ENCODE measurements at places on chromosomes 4 and X.

GRCh38 chr4:60033826-60034225 is 1166.3 kb upstream of the ADGRL3 start:
- DNase-seq: no peak

DNA sequence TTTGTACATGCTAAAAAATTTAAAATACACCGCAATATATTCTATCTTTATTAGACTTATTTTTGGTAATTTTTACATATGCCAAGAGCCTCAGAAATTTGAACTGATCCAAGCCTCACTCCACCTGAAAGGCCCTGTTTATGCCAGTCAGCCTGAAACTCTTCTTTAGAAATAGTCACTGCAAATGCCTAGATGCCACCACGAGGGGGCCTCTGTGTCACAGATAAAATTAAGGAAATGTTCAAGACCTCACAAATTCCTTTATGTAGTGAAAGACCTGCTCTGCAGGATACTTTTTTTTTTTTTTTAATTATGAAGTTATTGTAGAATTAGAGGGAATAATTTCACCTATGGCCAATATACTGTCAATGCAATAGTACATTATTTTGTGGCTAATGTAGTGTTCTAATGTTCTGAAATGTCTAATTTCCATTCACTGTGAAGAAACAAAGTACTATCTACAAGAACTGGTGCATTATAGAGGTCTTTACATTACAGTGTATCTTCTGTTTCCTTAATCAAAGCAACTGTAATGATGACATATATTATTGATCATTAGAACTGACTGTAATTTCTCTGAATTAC is 69.8 kb downstream of the DTHD1 start:
- peak; percentile 60 for DNase-seq

DNA sequence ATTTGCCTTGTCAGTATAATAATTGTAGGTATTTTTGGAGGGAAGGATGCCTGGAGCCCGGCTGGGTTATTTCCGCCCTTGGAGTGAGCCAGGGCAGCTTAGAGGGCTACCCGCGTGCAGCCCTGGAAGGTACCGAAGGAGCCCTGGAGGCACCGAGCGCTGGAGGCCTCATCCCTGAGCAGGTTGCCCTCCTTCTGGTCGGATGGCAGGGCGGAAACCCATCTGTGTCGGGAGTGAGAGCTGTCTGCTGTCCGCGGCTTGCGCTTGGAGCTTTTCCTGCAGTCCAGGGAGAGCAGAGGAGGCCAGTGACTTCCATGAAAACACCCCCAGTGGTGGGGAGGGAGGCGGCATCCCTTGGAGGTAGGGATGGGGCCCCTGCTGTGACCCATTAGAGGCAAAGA is 122.1 kb downstream of the TBL1X start:
- no peak for DNase-seq

DNA sequence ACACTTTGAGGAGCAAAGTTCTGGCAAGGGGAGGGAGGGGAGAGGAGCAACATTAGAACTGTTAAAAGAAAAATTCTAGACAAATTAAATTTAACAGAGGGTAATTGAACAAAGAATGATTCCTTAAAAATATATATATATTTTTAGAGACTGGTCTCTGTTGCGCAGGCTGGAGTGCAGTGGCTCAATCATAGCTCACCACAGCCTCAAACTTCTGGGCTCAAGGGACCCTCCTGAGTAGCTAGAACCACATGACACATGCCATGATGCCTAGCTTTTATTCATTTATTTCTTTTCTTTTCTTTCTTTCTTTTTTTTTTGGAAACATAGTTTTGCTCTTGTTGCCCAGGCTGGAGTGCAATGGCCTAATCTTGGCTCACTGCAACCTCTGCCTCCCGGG is 19.1 kb upstream of the SPINK2 start:
- no peak for DNase-seq

- no peak for DNase-seq
Measured at GRCh38 chr4:102586644-102587021, 85.5 kb downstream of the NFKB1 start.

DNA sequence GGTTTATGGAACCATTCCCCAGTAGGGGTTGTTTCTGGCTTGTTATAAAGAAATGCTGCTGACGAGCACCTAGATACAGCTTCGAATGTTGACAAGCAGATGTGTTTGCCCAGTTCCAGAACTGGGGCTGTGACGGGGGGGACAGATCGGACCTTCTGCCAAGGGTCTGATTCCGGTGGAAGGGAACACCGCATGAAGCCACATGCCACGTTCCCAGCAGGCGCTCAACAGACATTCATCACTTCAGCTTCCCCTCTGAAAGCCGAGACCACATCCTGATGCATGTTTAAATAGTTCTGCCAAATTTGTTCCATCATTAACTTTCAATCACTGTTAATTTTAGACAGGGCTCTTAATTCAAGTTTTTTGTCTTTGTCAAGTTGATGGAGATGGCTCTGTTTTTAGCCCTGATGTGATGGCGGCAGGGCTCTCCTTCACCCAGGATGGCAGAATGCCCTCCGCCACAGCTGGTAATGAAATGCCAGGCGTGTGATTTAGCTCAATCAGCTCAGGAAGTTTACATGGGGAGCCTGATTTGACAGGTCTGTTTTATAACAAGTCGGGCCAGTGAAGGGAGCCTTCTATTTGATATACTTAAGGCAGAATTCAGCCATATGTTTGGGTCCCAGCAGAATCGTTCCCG is 57.4 kb downstream of the PSAPL1 start:
- no peak for DNase-seq

DNA sequence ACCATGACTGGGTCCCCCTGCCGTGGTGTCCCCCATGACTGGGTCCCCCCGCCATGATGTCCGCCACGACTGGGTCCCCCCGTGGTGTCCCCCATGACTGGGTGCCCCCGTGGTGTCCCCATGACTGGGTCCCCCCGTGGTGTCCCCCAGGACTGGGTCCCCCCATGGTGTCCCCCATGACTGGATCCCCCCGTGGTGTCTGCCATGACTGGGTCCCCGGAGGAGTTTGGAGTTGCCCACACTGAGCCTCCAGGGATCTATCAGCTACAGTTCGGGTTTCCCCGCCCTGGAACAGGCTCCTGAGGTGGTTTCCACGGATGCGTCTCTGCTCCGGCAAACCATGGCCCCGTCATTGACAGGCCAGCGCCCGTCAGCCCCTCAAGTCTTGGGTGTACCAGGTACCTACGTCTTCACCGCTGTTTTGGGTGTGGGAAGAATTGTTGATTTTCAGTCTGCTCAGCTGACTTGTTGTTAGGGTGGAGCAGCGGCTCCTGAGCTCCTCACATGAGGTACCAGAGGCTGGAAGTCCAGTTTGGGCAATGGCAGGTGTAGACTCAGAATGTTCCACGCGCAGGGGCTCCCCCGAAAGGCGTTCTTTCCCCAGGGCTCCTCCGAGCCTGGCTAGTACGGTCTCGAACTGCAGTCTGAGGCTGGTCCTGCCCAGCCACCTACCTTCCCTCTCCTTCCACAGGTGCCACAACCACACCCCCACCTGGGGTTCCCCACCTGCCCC is 8.3 kb upstream of the PDE6B start:
- peak; percentile 57 for DNase-seq

- DNase-seq: no peak
Measured at GRCh38 chr4:149708513-149709130, 107.0 kb downstream of the IQCM start.

DNA sequence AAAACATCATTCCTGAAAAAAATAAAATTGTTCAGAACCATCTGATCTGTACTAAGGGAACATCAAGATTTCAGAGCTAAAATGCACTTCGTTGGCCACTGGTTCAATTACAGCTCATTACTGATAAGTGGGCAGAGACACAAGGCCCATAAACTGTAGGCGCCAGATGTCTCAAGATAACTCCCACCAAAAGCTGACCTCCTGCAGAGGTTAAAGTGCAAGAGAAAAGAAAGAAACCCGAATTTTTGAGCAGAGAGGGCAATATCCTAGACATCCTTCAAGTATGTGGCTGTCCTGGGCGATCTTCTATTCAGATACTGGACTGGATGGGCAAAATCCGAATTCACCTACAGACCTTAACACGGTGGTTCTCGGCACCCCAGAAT is 660 bp downstream of the GEMIN8 start:
- DNase-seq: no peak

GRCh38 chrX:153947009-153947769 is 2.7 kb upstream of the RENBP start:
- DNase-seq: peak; percentile 77

DNA sequence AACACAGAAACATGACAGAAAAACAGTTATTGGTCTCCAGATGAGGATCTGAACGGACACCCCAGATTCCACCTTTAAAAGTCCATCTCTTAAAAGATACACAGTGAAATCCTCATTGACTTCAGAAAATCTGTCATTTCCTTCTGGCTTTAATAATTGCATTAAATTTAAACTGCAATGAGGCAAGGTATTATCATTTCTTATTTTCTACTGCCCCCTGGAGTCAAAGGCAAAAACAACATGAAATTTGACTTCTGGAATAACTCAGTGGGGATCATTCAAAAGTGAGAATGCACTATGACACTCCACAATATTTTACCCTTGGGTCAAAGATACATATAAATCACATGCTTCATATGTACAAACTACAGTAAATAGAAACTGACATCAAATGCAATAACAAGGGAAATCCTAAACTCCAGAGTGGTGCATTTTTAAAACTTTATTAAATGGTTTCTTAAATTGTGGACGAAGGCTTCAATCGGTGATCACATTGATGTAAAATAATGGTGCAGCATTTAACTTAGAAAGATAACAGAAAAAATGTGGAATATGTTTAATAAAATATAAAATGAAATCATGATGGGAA is 56.4 kb upstream of the SPANXN1 start:
- no peak for DNase-seq

- no peak for DNase-seq
Measured at GRCh38 chr4:5724377-5724776, 13.4 kb downstream of the EVC start.

DNA sequence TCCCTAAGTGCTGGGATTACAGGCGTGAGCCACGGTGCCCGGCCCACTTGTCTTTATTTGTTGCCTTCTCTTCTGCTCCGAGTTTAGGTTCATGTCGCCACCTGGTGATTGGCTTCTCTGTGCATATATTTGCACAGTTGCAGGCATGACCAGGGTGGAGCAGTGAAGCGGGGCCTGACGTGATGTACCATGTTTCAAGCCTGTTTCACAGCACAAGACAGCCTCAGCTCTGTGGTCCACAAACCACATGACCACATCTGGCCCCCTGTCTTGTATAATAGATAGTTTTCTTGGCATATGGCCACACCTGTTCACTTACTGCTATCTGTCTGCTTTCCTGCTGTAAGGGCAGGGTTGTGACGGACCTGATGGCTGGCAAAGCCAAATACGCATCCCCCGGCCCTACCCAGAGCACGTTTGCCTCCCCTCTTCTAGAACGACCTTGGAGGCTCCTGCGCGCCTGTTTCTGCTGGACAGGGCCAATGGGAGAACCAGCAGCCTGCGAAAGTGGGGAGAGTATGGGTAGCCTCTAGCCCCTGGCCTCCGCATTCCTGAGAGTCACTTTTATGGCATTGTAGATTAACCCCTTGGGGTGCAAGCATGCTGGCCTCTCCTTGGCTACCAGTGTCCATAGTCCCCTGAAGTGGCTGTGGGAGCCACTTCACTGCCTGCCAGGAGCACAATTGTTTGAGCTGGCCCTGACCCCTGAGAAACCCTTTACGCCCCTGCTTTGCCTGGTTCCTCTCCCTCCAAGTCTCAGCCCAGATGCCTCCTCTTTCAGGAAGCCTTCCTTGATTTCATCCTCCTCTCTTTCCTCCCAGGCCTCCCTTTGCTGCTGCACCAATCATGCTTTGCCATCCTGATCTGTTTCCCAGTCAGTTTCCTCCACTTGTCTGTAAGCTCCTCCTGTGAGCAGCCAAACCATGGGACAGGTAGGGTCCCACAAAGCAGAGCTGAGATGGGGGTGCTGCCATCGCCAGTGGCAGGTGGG is 6.0 kb upstream of the SH3TC1 start:
- peak; percentile 61 for DNase-seq

DNA sequence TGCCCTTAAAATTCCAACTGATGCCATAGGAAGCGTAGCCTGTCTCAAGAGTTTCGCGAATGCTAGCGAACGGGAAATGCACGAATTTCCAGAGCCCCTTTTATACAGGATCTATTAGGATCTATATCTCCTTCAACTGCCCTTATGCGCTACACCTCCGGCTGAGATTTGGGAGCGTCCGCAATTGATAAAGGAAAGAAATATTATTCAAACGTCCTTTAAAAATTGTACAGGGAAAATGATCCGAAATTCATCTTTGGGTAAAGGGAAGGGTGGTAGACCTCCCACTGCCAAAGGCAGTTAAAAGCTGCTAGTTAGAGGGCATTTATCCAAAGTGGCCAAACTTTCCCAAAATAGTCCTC is 609 bp downstream of the NR3C2 start:
- no peak for DNase-seq

- no peak for DNase-seq
Measured at GRCh38 chr4:83110970-83111750, 3.4 kb downstream of the PLAC8 start.

- no peak for DNase-seq
Measured at GRCh38 chr4:47675806-47676205, 162.1 kb downstream of the CORIN start.

- no peak for DNase-seq
Measured at GRCh38 chr4:40270609-40271008, 64.5 kb upstream of the CHRNA9 start.

DNA sequence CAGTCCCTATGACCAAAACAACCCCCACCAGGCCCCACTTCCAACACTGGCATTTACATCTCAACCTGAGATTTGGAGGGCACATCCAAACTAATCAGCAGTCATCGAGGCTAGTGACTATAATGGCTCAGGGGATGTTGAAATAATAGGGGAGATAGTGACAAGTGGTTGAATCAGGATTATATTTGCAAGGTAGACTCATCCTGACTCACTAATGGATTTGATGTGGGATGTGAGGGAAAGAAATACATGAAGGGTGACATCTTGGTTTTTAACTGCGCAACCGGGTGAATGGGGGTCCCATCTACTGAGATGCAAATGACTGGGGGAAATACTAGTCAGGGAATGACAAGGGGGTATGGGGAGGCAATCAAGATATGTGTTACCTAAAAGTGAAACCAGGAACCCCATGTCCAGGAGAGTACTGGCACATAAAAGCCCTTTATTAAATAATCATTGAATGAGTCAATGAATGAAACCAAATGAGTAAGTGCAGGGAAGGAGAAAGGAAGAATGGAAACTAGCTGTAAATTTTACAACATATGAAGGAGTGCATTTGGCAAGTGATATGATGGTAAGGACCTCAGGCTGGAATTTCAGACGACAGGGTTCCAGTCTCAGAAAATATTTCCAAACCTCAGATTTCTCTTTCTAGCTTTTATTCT is 78.3 kb downstream of the PARM1 start:
- no peak for DNase-seq

- no peak for DNase-seq
Measured at GRCh38 chrX:153499341-153499740, 4.6 kb downstream of the BGN start.

DNA sequence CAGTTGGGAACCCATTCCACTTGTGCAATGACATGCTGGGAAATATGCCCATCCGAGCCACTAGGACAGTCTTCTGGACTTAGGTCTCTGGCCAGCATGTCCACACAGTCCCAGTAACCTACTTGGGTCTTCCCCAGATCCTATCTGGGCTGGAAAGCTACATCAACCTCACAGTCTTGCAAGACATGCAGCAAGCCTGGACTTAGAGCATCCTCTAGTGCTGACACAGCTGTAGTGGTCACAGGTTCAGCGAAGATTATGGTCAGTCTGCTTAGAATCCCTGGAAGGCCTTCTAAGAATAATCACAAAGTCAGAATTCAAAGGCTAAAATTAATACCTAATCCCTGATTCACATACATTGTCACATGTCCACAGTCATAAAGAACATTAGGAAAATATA is 842.7 kb downstream of the STPG2 start:
- no peak for DNase-seq

- no peak for DNase-seq
Measured at GRCh38 chr4:10160281-10160856, 43.8 kb upstream of the WDR1 start.
